ENCODE measurements at places on chromosomes 13 and 19.
A peak's percentile ranks its signal among the peaks of the same experiment; 100 is the strongest.

DNA sequence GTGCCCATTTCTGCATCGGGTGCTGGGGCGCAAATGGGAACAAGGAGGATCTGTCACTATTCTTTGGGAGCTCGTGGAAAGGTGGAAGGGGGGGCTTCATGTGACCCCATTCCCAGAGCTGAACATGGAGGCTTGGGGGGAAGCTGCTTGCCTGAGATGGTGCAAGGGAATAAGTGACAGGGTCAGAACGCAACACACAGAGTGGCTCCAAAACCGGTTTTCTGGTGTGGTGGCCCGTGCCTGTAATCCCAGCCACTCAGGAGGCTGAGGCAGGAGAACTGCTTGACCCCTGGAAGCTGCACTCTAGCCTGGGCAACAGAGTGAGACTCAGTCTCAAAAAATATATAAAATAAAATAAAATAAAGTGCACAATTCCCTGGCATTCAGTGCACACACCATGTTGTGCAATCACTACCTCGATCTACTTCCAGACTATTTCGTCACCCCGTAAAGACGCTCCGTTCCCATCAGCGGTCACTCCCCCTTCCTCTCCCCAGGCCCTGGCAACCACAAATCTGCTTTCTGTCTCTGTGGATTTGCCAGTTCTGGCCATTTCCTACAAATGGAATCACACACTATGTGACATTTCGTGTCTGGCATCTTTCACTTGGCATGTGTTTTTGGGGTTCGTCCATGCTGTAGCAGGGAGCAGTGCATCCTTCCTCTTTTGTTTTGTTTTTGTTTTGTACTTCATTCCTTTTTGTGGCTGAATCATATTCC lies 18.2 kb upstream of the COMP start:
- peak; percentile 26 for DNase-seq

GRCh38 chr13:47407808-47408207 lies 511.0 kb upstream of the HTR2A start:
- no peak for DNase-seq

GRCh38 chr19:16585808-16586476 lies 13.7 kb upstream of the SLC35E1 start:
- DNase-seq = peak; percentile 61

DNA sequence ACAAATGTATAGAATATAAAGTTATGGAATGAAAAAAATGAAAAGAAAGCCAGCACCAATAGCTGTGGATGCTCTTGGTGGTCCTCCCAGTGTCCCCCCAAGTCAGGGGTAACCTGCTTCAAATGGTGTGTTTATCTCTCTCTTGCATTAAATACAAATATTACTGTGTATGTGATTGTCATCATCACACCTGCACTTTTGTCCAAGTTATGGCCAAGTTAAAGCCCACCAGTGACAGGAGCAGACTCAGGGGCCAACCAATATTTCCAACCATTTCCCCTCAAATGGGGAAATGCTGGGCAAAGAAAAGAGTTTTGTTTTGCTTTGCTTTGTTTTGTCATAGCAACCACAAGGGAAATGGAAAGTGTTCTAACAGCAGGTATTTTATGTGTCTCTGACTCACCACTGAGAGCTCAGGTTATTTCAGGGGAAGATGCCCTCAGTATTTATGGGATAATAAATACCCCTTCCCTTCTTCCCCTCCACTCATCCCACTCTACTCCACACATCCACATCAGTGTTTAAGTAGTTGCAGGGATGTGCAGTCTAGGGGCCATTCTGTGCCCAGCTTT lies 133.6 kb downstream of the COL4A1 start:
- no peak for DNase-seq

DNA sequence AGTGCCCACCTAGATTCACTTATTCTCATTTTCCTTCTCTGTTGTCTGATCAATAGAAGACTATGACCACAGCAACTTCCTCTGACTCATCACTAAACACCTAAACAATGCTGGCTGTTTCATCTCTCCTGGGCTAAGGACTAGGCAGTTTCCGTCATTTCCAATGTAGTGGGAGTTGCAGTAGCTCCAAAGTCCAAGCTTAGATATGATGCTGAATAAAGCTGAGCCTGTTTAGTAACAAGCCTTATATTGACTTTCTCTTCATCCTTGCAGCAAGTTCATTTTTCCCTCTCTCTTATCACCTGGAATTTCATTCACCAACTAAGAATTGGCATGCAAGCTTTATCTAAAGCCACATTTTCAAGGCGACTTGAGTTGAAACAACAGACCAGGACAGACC lies 53.5 kb upstream of the PCDH9 start:
- DNase-seq = no peak

- DNase-seq = peak; percentile 86
These were observed 36.1 kb downstream of the ACTN4 start for GRCh38 chr19:38683393-38684077.

GRCh38 chr13:26847281-26847680 lies 86.7 kb upstream of the GPR12 start:
- no peak for DNase-seq

GRCh38 chr19:49473868-49474541 lies at the start of gene FLT3LG:
FLT3LG (plus strand) TSS chr19:49474215; CDS start chr19:49474640, 425 bp downstream.
- DNase-seq = peak; percentile 79

DNA sequence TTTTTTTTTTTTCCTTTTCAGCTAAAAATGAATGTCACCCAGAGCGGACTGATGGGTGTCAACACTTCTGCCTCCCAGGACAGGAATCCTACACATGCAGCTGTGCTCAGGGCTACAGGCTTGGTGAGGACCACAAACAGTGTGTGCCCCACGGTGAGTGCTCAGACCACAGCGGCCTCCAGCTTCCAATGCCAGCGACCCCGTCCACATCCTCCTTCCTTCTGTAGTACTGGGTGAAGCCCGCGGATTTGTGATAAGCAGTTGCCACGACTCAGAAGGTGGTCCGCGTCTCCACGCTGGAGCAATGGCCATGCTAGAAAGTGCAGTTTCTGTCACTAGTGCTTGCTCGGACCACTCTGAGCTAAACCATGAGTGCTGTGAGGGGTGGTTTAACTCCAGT lies 6.0 kb downstream of the PROZ start:
- DNase-seq = no peak
